Head of caudate nucleus (tissue), 42 donors: ENCODE measurements at places on chromosomes 2 and 18.

DNA sequence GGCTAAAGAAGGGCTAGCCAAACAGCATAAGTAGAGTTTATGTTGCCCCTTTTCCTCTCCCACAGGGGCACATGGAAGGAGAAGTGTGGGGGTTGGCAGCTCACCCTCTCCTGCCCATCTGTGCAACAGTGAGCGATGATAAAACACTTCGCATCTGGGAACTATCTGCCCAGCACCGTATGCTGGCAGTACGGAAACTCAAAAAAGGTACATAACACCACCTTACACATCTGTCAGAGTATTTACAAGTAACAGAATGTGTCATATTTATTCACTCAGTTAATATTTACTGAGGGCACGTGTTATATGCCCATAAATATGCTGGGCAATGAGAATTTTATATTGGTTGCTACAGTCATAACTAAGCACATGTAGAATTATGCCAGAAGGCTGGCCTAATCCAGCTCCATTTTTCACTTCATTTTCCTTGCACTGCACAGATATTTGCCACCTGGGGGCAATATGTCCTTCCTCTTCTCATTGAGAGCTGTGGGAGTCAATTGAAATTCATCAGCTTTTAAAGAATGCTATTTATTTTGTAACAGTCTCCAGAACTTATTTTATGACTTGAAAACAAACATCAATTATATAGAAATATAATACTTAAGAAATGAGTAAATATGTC is 150.6 kb downstream of the RTN4 start:
- DNase-seq, result no peak

GRCh38 chr2:196696423-196697079 is 57.0 kb downstream of the CCDC150 start:
- no peak for DNase-seq

GRCh38 chr2:185306119-185306518 is 432.5 kb upstream of the FSIP2 start:
- DNase-seq, result no peak

DNA sequence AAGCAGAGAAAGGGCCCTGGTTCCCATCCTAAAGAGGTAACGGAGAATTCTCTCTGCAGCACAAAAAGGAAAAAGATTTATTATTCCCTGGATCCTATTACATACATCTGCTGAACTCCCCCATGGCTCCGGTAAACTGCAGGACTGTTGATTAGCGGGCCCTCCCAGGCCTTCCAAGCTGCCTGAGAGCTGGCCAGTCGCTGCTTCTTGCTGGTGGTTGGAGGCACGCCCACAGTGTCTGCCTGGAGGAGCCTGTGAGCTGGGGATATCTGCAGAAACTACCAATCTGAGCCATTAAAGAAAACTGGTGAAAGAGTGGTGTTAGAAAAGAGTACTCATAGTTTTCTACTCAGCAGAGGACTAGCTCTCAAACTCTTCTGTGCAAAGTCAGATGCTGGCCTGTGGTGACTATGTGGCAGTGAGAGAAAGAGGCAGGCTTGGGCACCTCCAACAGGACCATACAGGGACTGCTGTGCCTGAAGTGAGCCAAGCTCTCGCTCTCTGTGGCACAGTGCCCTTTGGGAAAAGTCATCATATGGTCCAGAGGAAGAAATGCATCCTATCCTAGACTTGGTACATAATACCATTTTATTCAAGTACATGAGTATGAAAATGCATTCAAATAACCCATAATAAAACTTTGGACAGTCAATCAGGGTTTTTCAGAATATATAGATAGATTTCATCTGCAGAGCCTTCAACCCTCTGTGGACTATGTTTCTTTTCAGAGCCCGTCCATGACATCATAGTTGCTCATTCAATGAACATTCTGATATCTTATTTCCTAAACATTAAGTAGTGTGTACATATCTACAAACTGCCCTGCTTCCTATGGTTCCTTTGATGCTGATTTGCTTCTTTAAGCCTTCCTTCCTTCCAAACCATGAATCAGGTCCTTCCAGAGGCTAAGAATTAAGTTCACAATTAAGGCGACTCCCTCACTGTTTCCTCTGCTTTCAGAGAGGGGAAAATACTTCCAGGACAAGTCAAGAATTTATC is 242.0 kb upstream of the LYPD1 start:
- peak; percentile 34 for DNase-seq

DNA sequence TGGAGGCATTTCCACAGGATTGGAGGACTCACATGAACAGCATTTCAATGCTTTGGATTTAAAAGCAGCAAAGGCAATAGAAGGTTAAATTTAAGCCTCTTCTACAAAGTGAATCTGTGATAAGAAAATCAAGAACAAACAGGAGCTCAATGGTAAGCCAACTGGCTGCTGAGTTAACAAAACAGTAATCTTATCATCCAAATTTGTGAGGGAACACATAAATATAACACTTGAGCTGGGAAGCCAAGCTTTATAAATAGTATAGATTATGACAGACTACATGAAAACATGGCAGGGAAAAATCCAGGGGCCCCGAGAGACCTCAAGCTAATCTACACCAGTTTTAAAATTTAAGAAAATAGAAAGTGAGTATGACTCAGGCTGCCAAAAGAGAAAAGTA is 108.5 kb upstream of the PGAP1 start:
- DNase-seq, result no peak

DNA sequence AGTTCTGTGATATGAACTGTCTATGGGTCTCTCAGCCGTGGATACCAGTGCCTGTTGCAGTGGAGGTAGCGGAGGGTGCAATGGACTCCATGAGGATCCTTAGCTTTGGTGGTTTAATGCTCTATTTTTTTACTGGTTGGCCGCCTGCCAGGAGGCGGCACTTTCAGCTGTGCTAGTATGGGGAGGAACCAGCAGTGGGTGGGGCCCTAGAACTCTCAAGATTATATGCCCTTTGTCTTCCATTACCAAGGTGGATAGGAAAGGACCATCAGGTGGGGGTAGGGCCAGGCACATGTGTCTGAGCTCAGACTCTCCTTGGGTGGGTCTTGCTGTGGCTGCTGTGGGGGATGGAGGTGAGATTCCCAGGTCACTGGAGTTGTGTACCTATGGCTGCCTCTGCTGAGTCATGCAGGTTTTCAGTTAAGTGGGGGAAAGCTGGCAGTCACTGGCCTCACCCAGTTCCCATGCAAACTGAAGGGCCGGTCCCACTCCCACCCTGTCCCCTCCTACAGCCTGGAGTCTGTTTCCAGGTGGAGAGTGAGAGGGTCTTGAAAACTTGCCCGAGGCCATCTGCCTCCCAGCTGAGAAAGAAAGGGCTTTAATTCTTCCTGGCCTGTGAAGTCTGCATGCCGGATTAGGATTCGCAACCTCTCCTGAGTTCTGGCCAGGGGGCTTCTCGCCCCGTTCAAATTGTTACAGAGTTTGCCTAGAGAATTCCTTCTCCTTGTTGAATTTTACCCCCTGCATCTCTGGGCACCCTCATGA is 14.5 kb downstream of the KCNS3 start:
- DNase-seq, result no peak

- DNase-seq, result no peak
Measured at GRCh38 chr2:126921066-126921465, 22.4 kb downstream of the TEX51 start.

- no peak for DNase-seq
Measured at GRCh38 chr2:48369971-48370370, 160.0 kb upstream of the STON1 start.
